ENCODE measurements at places on chromosomes 7 and 10.

GRCh38 chr10:9869205-9869604 is 1148.5 kb upstream of the CELF2 start:
- no peak for DNase-seq

- no peak for DNase-seq
Observed at GRCh38 chr10:11249808-11250195, 232.1 kb downstream of the CELF2 start.

GRCh38 chr7:141550386-141551093 is 670 bp upstream of the AGK start:
- DNase-seq, result no peak

GRCh38 chr10:103854686-103855391 is 537 bp downstream of the SH3PXD2A start:
- no peak for DNase-seq

DNA sequence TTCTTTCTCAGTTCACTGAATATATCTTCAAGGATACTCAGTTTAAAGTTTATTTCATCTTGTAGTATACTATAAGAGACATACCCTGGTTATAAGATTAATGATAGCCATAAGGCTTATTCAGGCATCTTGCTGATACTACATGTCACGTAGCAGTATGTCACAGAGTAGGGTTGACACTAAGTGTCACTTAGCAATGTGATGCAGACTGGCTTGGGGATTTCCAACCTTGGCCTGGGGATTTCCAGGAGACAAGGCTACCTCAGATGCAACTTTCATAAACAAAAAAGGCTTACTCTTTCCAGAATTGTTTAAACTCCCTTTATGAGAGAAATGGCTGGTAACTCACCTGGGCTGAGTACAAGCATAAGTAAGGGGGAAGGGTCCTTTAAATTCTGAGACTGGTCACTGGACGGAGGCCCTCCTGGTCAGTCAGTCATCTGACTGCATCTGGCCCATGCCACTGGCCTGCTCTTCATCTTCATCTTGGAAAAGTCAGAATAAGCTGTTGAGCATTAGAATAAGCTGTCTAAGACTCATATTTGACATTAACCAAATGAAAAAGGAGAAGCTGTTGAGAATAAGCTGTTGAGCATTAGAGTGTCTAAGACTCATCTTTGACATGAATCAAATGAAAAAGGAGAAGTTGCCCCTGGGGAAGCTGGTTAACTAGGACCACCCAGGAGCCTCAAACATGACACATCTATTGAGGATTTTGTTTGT is 9.5 kb downstream of the SLC13A1 start:
- DNase-seq, result no peak

- no peak for DNase-seq
Observed at GRCh38 chr7:79741684-79742083, 288.2 kb upstream of the MAGI2 start.

DNA sequence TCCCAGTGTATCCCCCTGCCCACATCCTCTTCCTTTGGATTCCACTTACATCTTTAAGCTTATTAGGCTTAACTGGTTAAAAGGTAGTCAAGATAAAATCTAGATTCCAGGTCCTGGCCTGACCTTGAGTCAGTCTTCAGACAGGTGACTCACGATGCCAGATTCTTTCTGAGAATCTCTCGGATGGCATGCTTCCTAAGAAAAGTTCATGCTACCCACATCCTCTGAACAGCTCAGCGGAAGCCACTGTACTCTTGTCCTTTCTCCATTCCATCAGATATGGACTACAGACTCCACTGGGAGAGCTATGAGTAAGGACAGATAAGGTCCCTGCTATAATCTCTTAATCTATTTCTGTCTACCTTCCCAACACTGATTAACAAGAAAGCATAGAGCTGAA is 43.4 kb downstream of the DNMBP start:
- no peak for DNase-seq

DNA sequence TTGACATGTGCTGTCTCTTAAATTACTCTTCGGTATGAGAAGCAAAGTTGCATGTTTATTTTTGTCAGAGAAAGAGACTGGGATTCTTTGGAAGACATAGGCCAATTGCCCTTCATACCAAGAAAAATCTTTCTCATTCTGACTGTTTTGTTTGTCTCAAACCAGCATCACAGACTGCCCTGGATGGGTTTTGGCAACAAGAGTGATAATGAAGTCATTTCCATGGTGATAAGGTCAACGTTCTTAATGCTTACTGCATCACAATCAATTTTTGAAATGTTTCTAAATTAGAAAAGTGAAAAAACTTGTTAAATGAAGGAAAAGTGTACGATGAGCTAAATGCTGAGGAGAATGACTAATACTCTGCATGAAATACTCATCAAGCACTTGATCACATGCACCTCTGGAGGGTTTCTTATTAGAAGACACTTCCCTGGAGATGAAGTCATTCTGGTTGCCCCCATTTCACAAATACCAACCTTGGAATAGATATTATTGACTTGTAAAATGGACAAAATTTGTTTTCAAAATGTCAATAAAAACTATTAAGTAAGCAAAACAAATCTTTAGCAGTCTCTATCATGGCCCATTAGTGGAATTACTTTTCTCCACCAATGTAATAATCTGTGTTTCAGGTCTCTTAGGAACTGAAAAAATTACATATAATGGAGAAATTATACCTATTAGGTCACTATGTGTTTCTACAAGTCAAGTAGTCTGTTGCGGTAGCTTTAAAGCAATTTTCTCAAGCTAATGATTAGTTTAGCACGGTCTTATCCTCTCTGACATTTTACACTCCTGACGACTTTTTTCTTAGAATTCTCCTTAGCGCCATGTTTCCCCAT is 19.9 kb upstream of the SEC61G start:
- no peak for DNase-seq

- no peak for DNase-seq
Observed at GRCh38 chr10:110335314-110336064, 30.8 kb upstream of the SMNDC1 start.

- DNase-seq, result no peak
Observed at GRCh38 chr10:88545359-88545758, 37.8 kb downstream of the RNLS start.

DNA sequence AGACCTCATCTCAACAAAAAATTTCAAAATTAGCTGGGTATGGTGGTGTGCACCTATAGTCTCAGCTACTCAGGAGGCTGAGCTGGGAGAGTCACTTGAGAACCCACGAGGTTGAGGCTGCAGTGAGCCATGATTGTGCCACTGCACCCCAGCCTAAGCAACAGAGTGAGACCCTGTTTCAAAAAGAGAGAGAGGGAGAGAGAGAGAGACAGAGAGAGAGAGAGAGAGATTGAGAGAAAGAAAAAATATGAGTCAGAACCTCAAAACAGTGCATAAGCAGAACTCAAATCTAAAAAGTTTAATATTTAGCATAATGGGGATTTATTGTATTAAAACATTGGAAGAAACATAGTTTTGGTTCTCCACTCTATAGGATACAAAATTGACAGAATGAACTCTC is 17.5 kb upstream of the OTUD1 start:
- no peak for DNase-seq

- no peak for DNase-seq
Observed at GRCh38 chr7:22610951-22611757, 111.2 kb upstream of the STEAP1B start.

DNA sequence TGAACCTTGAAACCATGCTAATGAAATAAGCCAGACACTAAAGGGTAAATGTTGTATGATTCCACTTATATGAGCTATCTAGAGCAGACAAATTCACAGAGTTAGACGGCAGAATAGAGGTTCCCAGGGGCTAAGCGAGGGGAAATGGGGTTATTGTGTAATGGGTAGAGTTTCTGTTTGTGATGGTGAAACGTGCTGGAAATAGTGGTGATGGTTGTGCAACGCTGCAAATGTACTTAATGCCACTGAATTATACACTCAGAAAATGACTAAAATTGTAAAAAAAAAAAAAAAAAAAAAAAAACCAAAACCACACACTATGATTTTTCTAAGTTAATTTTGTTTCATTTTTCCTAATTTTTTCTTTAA is 30.0 kb downstream of the SFXN4 start:
- no peak for DNase-seq

GRCh38 chr7:100102950-100103840 is 1.8 kb downstream of the AP4M1 start:
- no peak for DNase-seq

DNA sequence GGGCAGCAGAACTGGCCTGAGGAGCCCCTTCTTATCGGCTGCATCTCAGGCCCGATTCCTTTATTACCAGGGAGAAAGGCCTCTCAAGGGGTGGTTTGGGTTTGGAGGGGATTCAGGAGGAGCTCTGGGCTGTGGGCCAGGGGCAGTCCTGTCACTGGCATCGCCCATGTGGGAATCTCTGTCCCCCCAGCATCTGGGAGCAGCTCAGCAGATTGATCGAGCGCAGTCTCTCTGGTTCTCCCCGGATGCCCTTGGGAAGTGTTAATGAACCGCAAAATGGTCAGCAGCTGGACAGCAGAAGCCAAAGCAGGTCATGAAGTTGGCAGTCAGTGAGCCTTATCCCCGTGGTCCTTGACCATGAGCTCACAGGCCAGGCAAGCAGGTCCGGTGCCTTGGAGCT is 104.4 kb upstream of the ANLN start:
- DNase-seq, result no peak

GRCh38 chr10:130809761-130810515 is 501.6 kb downstream of the TCERG1L start:
- no peak for DNase-seq

DNA sequence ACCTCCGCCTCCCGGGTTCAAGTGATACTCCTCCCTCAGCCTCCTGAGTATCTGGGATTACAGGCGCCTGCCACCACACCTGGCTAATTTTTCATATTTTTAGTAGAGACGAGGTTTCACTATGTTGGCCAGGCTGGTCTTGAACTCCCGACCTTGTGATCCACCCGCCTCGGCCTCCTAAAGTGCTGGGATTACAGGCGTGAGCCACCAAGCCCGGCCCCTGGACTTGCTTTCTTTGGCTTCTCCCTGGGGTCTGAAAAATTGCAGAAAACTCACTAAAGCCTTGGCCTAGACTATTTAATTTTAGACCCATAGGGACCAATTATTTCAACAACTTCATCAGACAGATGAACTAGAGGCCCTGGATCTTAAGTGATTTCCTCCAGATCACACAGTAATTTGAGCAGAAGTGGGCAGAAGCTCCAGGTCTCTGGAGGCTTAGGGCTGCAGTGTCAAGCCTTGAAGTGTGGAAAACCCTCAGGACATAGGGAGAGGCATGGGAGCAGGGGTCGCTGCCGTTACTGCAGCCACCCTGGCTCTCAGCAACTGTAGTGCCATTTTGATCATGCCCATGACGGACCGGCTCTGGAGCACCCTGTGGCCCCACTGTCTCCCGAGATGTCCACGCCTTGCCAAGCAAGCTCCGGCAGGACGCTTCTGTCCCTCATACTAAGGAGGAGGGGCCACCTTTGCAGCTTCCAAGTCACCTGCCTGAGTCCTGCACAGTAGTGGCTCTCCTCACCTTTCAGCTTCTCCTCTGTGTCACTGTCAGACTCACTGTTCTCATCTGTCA is 72.4 kb downstream of the DENND2A start:
- DNase-seq, result no peak

GRCh38 chr10:121385136-121385535 is 213.1 kb downstream of the FGFR2 start:
- DNase-seq, result no peak

DNA sequence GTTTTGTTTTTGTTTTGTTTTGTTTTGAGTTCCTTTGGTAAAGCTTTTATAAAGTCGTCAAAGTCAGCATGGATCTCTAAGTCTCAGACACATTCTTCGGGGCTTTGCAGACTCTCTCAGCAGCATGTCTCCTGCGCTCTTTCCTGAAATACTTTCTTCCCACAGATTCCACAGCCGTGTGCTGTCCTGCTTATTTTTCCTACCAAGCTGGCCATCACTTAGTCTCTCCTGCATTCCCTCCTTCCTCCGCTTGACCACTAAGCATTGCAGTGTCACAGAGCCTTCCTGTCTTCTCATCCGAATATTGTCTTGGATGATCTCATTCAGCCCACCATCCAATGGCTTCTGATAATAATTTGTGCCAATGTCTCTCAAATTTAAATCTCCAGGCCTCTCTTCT is 434.3 kb upstream of the C7orf33 start:
- no peak for DNase-seq

DNA sequence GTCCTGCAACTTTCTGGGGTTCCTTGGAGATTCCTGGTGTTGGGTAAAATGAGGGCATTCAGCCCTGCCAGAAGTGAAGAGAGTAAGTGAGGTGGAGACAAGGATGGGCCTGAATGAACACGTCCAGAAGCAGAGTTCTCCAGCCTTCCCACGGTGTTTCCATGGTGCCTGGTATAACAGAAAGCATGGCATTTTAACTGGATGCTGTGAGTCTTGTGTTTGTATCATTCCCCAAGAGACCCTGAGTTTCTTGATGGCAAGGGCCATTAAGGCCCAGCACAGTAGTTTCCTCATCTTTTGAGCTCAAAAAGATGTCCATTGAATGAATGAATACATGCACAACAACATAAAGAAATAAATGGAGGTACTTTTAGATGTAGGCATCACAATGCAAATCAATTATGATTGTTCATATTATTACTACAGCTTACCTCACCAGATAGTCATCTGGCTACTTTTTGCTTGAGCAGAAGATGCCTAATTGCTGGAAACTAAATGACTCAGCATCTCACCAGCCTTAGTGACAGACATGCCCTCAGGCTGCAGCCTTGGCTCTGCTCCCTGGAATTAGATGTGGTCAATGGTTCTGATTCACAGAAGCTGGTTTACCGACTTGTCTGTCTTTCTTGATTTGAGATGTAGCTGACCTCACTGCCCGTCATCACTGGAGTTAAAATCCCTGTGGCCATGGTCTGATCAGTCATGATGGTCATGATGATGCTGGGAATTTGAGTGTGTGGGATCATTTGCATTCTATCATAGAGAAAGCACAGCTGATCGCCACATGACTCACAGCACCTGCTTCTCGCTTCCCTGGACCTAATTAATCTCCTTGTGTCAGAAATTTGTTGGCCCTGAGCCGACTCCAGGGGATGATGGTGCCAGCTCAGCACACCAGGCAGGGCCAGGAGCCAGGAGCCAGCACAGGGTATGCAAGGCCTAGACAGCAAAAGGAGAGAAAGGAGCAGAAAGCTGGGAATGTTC is 83.9 kb downstream of the CXCL12 start:
- no peak for DNase-seq

DNA sequence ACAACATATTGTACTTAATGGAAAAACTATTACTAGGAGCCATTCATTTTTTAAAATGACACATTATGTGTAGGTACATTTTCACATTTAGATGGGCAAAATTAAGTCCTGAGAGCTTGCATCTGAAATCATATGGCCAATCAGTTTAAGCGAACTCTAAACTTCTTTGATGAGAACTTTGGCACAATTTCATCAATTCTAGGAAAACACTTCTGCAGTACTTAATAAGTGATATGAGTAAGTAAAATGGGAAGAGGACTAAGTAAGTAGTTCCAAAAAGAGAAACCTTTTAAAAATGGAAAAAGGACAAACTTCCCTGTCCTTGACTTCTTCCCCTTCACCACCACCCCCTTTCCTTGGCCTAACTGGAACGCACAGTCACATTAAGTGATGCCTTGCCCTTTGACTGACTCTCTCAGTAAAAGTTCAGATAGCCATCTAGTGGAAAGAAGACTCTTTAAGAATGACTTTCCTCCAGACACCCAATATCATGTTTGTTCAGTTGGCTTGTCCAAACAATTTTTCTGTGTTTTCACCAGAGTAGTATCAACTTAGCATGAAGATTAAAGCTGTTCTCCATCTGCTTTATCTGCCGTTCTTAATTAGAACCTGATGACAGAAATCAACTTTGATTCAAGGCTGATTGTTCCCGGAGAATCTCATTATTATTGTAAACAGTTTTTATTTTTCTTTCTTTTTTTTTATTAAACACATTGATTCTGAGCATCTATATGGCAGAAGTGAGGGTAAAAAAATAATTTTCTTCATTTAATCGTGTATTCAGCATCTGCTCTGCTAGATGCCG is 45.1 kb downstream of the CNNM2 start:
- peak; percentile 21 for DNase-seq
